ENCODE measurements at places on chromosomes 4 and X.

- no peak for DNase-seq
These were observed 16.9 kb downstream of the CD99 start for GRCh38 chrX:2708021-2708420.

GRCh38 chr4:120354381-120354780 is 287.7 kb upstream of the MAD2L1 start:
- no peak for DNase-seq

GRCh38 chr4:136750897-136751296 is 781.4 kb downstream of the PCDH18 start:
- DNase-seq = no peak

DNA sequence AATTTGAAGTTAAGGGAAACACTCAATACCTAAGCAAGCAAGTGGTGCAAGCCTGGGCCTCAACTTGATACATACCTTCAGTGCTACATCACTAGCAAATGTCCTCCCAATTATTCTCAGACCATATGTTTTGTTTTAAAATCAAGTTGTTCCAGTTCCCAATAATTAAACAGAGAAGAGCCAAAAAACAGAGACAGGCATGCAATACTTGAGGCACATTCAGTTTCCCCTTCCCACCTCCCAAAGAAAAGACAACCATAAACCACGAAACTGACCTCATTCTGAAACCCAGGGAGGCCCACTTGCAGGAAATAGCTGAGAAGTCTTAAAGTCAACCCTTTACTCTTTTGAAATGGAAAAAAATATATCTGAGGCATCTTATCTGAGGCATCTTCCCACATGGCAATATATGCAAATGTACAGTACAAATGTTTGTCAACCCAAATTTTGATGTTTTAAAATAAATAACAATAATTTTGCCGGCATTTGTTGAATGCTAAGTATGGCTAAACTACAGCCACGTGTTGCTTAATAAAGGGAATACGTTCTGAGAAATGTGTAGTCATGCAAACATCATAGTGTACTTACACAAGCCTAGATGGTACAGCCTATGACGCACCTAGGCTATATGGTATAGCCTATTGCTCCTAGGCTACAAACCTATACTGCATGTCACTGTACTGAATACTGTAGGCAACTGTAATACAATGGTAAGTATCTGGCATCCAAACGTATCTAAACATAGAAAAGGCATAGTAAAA is 147.5 kb downstream of the TSPAN5 start:
- peak; percentile 14 for DNase-seq
